ENCODE measurements at places on chromosomes 13 and 19. TPM values are rescaled to one million over a fixed set of nuclear protein-coding genes. Genes with fewer than 3 reads are reported as not detected.

The FFAR2 gene
- 0.20 TPM for polyA plus RNA-seq

GRCh38 chr19:12723641-12724426 is at the start of gene TNPO2:
Gene TNPO2, minus strand, starts transcription at chr19:12723932. Its CDS starts 2,955 bp downstream, at chr19:12720977.
- peak within 1 kb of the TSS; percentile 78 for H3K4me3 ChIP-seq
- peak; percentile 80 for DNase-seq
- peak within 1 kb of the TSS; percentile 95 for H3K27ac ChIP-seq
- peaks cover 22% of the 10 kb centered on the region for H3K4me1 ChIP-seq
- no peaks in the 10 kb centered on the region for H3K36me3 ChIP-seq

DNA sequence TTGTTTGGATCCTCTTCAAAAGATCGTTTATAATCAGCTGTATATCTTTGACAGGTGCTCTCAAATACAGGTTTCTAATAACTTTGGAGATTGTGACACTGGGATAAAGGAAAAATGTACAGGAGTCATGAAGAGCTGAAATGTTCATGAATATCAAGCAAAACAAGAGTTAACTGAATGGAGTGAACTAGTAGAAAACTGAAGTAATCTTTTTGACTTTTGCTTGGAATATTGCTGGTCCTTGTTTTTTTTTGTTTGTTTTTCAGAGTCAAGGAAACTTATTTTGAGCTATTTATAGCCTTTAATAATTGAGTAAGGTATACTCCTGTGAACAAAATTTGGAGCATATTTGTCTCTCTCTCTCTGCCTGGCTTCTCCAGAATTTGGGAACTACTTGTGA is 25.3 kb downstream of the MED4 start:
- H3K36me3 ChIP-seq, result no peaks in the 10 kb centered on the region
- no peak for DNase-seq
- H3K27ac ChIP-seq, result no peak overlapping the region
- no peaks in the 10 kb centered on the region for H3K4me1 ChIP-seq

DNA sequence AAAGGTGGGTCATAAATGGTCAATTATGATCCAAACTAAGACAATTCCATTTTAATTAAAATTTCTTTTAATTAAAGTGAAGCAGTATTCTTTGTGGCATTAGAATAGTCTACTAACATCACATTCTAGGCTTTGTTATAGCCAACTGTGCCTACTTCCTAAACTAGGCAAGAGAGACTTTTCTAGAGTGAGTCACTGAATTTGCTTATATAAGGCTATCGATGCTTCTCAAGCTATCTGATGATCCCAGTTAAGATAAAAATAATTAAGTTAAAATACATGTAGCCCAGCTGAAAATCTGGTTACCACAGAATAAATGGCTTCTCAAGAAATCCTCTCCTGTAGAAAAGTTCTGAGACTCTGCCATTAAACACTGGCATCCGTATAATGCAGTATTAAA is 12.5 kb downstream of the ANKRD10 start:
- H3K36me3 ChIP-seq, result no peaks in the 10 kb centered on the region
- no peaks in the 10 kb centered on the region for H3K27me3 ChIP-seq
- DNase-seq, result no peak
- H3K27ac ChIP-seq, result no peak overlapping the region
- no peak overlapping the region for H3K4me3 ChIP-seq

GRCh38 chr19:12666265-12667048 is at the start of the genes MAN2B1 and WDR83:
Gene MAN2B1, minus strand, starts transcription at chr19:12666742. Its CDS starts 41 bp downstream, at chr19:12666701.
Gene WDR83, plus strand, starts transcription at chr19:12666807. Its CDS starts 2,984 bp downstream, at chr19:12669791.
- peaks cover 32% of the 10 kb centered on the region for H3K4me1 ChIP-seq
- peak within 1 kb of the TSS; percentile 75 for H3K4me3 ChIP-seq
- peak; percentile 76 for DNase-seq
- no peak within 1 kb of the TSS for H3K27ac ChIP-seq
- no peaks in the 10 kb centered on the region for H3K36me3 ChIP-seq

The CDC42EP5 gene
- polyA plus RNA-seq, result 7.8 TPM

DNA sequence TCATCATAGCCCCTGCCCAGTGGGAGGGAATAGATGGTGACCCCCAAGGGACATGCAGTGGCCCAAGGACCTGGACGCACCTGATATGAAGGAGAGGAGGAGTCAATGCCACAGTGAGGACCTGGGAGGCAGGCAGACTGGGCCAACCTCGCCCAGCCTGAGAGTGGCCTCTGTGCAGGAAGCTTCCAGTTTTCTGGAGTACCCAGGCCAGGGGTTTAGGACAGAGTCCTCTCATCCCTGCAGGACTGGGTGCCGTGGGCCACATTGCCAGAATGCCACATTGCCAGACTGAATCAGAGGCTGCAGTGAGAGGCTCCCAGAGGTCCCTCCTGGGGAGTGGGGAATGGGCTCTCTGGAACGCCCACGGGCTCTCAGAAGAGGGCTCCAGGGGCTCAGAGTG is 82.9 kb upstream of the VSTM2B start:
- no peaks in the 10 kb centered on the region for H3K4me1 ChIP-seq
- DNase-seq, result peak; percentile 5

The KISS1R gene
- not detected for polyA plus RNA-seq

DNA sequence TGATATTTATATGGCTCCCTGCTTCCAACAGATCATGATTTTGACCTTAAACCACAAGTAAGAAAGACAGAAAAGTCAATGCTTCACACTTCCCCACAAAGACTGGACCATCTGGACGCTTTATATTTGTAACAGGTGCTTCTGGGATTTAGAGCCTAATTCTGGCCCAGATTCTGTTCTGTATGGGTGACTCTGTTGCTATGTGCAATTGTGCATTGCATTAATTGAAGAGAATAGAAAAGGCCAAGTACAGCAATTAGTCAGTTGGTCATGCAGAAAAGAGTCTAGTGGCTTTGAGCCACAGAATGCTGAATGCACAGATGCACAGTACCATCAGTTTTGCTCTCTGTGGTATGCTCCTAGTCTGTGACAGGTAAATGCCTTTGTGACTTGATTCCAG is 657.4 kb upstream of the ATXN8OS start:
- no peak overlapping the region for H3K27ac ChIP-seq
- no peaks in the 10 kb centered on the region for H3K4me1 ChIP-seq
- H3K27me3 ChIP-seq, result no peaks in the 10 kb centered on the region
- H3K4me3 ChIP-seq, result no peak overlapping the region
- DNase-seq, result no peak

DNA sequence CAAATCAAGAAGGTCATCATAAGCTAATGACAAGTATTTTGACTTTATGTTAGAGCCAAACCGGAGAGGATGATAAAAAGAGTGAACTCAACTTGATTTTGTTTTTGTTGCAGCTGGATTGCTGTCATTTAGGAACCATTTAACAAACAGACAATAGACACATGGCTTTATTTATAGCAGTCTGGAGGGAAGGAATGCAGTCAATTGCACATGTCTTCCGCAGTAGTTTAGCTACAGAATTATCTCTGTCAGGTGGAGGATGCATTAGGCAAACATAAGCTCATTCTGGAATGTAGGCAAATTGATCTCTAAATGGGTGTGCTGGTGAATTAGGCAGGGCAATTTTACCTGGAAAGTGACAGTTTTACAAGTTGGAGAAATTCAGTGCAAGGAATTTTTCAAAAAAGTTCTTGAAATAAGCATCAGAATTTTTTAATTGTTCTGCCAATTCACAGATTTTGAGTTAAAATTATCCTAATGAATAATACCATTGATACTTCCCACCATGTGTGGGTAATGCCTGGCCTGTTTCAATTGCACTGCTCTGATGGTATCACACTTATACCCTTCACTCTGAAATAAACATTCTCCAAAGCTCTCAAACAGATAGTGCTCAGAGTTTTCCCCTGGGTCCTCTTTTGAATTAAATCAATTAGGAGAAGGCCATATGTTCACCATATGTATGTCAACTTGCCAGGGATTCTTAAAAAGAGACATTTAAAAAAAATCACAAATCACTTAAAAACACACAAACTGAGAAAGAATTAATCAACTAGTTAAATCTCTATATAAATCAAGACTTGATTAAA is 318.3 kb downstream of the NDFIP2 start:
- H3K27me3 ChIP-seq, result no peaks in the 10 kb centered on the region
- DNase-seq, result no peak
- H3K4me3 ChIP-seq, result no peak overlapping the region
- H3K36me3 ChIP-seq, result no peaks in the 10 kb centered on the region

DNA sequence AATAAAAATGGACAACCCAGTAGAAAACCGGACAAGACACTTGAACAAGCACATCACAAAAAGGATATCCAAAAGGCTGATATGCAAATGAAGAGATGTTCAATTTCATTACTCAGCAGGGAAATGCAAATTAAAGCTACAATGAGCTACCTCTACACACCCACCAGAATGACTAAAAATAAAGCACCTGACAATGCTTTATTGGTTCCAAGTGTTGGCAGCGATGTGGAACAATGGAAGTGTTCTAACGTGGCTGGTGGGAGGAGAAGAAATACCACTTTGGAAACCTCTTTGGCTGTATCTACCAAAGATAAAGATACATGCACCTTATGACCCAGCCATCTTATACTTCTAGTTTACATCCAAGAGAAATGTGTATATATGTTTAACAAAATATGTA is 3.7 kb upstream of the ACP7 start:
- no peak for DNase-seq
- H3K27me3 ChIP-seq, result no peaks in the 10 kb centered on the region
- H3K4me3 ChIP-seq, result no peak overlapping the region
- H3K27ac ChIP-seq, result no peak overlapping the region
- H3K36me3 ChIP-seq, result no peaks in the 10 kb centered on the region

DNA sequence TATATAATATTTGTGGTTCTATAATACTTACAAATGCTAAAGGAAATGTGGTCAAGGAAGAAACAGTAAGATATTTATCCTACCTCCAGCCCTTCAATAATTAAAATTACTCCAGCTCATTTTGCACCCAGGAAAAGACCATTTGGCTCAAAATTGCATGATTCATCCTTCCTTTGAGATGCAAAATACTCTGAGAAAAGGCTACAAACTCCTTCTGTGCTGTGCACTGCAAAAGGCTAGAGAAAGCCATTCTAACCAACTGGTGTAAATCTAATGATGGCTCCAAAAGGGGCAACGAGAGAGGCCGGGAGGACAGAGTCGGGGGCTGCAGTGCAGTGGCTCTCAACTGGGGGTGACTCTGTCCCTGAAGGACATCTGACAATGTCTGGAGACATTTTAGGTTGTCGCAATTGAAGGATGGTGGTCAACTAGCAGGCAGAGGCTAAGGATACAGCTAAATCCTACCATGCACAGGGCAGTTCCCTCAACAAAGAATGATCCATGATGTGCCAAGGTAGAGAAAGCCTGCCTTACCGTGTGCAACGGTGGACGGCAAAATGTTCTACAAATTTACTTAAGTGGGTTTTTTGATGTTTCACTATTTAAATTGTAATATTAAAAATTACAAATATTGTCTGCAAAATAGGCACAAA is 32.6 kb downstream of the SLC7A1 start:
- no peak overlapping the region for H3K27ac ChIP-seq
- no peak overlapping the region for H3K4me3 ChIP-seq
- H3K36me3 ChIP-seq, result no peaks in the 10 kb centered on the region
- no peaks in the 10 kb centered on the region for H3K4me1 ChIP-seq
- H3K27me3 ChIP-seq, result no peaks in the 10 kb centered on the region

DNA sequence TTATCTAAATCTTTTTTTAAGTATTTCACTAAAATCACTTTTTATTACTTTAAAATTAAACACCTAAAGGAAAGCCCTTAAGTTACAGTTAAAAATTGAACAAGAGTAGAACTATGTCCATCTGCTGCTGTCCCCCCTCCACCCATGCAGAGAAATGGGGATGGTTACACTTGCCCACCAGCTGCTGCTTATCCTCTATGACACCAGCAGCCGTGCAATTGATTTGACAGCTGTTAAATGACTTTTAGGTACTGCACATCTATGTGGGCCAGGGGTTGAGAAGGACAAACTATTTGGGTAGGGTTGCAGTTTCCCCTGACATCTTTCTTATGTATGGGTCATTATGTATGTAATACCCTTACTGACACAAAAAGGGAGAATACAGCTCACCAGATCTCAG is 77.2 kb downstream of the TBC1D4 start:
- no peaks in the 10 kb centered on the region for H3K27me3 ChIP-seq
- no peak overlapping the region for H3K27ac ChIP-seq
- H3K36me3 ChIP-seq, result no peaks in the 10 kb centered on the region
- H3K4me1 ChIP-seq, result no peaks in the 10 kb centered on the region
- DNase-seq, result no peak
